Activated CD4-positive, alpha-beta T cell treated with anti-CD3 and anti-CD28 coated beads, Interleukin-2, amount 50 U/mL, for 4 hours (primary cell): ENCODE measurements at places on chromosomes 5 and 9.
A peak's percentile ranks its signal among the peaks of the same experiment; 100 is the strongest.

GRCh38 chr9:138067613-138068367 is 190.2 kb downstream of the CACNA1B start:
- no peak for DNase-seq

DNA sequence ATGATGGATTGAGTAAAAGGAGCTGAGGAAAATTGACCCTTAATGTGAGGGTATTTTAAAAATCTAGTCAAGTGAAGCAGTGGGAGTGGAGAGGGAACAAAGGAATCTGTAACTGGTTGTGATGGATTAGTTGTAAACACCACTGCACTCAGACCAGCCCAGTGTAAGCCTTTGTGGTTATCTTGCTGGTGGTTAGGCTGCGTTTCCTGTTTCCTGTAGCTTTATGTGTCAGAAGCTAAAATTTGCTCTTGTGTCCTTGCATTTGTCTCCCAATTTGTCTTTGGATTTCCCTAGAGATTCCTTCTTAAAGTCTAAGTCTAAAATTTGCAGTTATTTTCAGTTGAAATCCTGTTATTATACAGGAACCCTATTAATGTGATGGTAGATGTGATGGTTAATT is 6.3 kb downstream of the IFNA21 start:
- no peak for DNase-seq

GRCh38 chr9:83271665-83272071 is 208.7 kb upstream of the RASEF start:
- no peak for DNase-seq

DNA sequence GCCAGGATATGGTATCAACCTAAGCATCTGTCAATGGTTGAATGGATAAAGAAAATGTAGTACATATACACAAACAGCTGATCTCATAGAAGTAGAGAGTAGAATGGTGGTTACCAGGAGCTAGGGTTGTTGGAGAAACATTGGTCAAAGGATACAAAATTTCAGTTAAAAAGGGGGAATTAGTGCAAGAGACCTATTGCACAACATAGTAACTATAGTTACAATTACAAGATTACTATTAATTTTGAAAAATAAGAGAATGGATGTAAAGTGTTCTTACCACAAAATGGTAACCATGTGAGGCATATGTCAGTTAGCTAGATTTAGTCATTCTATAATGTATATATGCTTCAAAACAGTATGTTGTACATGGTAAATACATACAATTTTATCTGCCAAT is 28.8 kb upstream of the ELOVL7 start:
- DNase-seq, result no peak

DNA sequence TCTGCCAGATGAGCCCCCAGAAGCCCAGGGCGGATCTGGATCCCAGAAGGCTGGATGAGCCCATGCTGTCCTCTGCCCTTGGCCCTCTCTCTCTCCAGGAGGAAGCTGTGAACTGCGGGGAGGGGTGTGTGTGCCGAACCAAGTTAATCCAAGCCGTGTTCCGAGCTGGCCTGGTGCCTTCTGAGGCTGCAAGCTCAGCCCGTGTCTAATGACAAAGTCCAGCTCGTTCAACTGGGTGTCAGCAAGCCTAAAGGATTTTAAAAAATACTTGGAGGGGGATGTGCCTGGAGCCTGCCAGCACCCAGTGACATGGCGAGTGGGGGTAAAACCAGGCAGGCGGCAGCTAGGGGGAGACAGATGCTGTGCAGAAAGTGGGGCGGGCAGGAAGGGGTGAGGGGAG is 8.0 kb downstream of the STC2 start:
- DNase-seq, result no peak

- no peak for DNase-seq
Measured at GRCh38 chr9:106321394-106322180, 541.4 kb upstream of the ZNF462 start.

GRCh38 chr9:96566498-96567202 is 53.0 kb downstream of the CDC14B start:
- DNase-seq, result peak; percentile 68

DNA sequence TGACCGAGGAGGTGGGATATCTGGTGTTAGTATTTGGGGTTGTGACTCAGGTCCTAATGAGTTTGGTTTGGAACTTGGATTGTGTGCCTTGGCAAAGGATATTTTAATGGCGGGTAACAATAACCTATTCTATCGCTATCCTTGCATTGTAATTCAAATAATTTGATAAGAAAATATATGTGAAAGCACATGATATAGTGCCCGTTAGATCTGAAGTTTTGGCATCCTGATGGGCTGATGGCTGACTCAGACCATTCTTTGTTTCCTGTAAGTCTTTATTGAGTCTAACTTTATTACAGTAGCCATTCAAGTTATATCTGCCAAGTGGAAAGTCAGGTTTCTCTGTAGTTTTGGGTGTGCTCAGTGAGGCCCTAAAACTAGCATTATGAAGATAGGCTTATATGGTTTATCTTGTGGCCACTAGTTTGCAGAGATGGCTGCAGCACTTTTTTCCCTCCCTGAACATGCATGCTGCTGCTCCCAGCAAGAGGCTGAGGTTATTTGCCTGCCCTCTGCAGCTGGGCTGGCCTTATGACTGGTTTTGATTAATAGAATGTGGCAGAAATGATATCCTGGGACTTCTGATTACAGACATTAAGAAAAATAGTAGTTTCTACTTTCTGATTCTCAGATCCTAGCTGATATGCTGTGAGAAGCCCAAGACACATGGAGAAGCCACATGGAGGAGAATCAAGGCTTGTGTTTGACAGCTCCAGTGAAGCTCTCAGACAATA is 46.6 kb downstream of the CFAP95 start:
- DNase-seq, result no peak

DNA sequence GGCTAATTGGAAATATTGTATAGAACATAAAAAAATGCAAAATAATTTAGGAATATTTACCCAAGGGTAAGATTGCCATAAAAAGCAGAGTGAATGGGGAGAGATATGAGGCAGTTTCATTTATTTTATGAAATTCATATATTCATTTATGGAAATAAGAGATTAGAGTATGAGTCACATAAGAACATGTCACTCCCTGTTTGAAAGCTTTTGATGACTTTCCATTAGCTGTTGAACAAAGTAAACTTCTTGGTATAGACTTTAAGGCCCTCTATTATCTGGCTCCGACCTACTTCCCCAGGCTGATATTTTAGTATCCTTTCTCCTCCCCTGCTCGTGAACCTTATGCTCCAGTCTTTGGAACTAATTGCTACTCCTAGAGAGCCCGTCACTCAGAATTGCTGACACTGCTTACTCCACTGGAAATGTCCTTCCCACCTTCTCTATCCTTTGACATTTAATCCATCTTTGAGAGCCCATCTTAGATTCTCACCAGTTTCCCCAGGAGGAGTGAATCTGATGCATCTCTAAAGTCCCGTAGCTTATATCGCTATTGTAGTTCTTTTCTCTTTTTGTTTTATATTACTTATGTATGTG is 8.9 kb upstream of the ACTBL2 start:
- DNase-seq, result no peak

DNA sequence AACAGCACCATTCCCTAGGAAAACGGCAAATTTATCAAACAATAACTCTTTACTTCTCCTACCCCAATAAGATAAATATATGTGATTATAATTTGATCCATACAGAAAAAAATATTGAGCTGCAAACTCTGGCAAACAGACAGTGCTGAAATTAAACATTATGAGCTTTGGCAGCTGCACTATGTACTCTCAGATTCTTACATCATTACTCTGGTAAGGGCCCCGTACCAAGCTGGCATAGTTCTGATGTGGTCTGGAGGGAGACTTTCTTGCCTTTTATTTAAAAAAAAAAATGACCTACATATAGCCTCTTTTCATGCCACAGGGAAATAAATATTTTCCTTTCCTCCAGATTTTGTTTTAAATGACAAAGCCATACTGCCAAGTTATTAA is 95.0 kb downstream of the NR6A1 start:
- DNase-seq, result no peak

DNA sequence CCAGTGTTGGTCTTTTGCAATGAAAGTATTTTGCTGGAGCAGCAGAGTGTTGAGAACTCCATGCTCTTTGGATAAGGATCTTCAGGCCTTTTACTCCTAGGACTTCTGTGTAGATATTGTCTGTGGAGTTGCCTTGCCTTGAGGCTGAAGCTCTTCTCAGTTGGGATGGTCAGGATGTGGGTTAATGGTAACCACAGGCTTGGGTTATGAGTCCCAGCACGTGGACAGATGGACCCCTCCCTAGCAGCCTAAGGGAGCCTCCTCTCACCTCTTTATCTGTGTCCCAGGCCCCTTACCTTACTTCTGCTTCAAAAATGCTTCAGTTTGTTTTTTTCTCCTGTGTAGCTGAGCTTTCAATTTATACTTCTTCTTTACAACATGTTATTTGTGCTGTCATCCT is 109.9 kb downstream of the MEGF10 start:
- no peak for DNase-seq

DNA sequence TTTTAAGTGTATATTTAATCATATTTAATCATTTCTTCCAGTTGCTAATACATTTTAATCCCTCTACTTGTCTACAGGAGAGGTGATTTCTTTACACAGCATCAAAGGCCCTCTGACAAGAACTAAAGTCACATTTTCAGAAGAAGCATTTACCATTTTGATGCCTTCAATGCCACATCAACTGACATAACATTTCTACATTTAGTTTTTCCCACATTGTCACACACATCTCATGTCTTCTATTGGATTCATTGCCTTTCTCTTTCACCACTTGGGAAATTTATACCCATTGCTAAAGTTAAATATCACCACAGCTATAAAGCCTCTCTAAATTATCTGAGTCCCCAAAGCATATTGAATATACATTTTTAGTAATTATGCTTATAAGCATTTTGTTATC is 1907.5 kb upstream of the CDH9 start:
- DNase-seq, result no peak

GRCh38 chr9:126490871-126491567 is 122.7 kb upstream of the LMX1B start:
- peak; percentile 35 for DNase-seq

- no peak for DNase-seq
Measured at GRCh38 chr5:119273391-119273839, 82.4 kb upstream of the TNFAIP8 start.

DNA sequence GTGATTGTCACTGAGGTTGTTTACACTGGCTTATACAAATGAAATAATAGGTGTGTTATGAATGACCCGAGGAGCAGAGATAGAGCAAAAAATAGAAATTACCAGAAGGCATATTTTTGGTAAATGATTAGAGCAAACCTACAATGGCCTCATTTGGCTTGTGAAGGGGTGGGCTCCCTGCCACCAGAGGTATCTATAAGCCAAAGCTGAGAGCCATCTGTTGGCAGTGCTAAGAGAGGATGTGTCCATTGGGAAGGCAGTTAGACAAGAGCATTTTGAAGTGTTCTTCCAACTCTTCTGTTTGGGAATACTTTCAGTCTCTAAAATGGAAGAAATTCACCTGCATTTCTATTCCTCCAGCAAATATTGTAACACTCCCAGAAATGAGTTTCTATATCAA is 10.6 kb downstream of the NIPAL4 start:
- no peak for DNase-seq

GRCh38 chr9:32665101-32665500 is 29.6 kb upstream of the TAF1L start:
- no peak for DNase-seq

GRCh38 chr5:179264053-179264782 is 81.0 kb downstream of the ADAMTS2 start:
- DNase-seq, result no peak

GRCh38 chr5:39080597-39081204 is 6.5 kb upstream of the RICTOR start:
- DNase-seq, result no peak

- no peak for DNase-seq
Measured at GRCh38 chr9:136614967-136615623, 47.6 kb upstream of the EGFL7 start.

DNA sequence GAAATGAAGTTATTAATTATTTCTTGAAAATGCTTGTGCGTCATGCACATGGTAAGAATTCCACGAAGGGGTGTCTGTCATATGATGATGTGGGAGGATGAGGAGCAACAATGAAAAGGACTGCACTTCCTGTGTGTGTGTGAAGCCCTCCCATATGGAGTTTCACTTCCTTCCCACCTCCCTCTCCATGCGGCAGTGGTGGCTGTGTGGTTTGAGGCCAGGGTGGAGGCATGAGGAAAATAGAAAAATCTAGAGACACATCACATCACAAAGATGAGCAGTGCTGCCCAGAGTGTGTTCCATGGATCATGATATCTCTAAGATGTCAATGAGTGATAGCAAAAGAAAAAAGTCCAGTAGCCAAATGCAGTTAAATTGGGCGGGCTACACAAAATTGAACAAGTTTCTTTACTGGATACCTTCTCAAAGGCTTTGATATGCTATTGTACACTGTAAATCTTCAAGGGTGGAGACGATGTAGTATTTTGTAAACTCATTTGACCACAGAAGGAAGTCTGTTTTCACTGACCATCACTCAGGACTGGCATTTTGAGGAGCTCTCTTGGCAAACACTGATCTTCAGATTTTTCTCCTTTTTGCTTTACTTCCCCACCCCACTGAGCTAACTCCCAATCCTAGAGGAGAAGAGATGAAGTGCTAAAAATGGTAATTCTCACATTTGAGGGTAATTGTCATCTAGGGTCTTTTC is 55.7 kb upstream of the EQTN start:
- DNase-seq, result no peak

DNA sequence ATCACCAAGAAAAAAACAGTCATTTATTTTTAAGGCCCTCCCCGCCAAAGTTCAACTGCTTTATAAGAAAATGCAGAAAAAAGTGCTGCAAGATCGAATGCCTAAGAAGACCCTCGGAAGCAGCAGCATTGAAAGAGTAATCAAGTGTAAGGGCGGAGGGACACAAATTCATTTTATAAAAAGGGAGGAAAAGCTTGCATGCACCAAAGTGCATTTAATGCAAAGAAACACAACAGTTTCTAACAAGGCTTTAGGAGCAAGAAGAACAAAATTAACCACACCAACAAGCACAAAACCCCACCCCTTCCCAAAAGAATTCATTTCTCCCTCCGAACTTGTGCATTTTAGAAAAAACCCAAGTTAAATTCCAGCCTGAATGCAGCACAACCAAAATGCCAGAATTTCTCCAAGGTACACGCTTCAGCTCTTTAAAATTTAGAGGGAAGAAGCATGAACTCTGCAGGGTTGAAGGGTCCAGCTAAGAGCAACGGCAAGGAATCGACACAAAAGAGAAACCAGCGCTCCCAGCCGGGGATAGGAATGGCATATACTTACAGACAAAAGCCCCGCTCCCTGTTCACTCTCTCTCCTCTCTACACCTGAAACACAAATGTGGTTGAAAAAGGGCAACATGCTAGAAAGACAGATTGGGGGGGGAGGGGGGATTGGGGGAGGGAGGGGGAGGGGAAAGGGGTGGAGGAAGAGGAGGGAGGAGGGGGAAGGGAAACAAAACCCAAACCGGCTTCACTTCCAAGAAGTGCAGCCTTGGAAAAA is at the start of gene NREP:
NREP (minus strand) TSS at position 614 of the 774 bp plus-strand sequence. CDS start 1,422 bp downstream, outside the sequence.
- DNase-seq, result no peak

- DNase-seq, result no peak
Measured at GRCh38 chr5:136195971-136196820, 3.2 kb upstream of the SMIM32 start.

GRCh38 chr5:74016373-74016772 is 390.4 kb downstream of the ARHGEF28 start:
- no peak for DNase-seq

- DNase-seq, result no peak
Measured at GRCh38 chr9:98635374-98635773, 73.4 kb downstream of the GABBR2 start.
